Activated naive CD4-positive, alpha-beta T cell (primary cell): ENCODE measurements at places on chromosomes 7 and 10.

GRCh38 chr10:10498781-10499180 lies 518.9 kb upstream of the CELF2 start:
- no peak for DNase-seq

GRCh38 chr7:74297516-74298233 lies 8.5 kb downstream of the CLIP2 start:
- no peak for DNase-seq

DNA sequence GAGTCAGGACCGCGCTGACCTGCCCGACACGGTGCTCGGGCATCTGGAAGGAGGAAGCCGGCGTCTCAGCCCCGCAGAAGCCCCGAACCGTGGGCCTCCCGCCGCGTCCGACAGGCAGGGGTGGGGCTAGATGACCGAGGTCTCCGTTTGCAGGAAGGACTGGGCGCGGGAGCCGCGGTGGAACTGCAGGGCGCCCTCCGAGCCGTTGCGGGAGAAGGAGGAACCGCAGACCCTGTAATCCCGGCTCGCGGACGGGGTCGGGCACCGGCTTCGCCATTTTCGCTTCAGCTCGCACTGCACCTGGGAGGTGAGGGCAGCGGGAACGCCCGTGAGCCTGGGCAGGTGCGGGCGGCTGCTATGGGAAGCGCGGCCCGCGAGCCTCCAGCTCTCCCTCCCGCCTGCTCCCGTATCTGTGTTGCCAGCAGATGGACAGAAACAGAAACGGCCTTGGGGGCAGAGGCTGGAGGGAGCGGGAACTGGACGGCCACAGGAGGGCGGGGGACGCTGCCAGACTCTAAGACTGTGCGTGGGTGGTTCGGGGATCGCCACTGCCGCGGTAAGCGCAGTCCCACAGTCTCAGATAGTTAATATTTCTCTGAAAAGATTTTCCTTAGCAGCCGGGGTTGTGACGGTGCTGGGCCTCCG lies 114.1 kb downstream of the VIPR2 start:
- DNase-seq = no peak

DNA sequence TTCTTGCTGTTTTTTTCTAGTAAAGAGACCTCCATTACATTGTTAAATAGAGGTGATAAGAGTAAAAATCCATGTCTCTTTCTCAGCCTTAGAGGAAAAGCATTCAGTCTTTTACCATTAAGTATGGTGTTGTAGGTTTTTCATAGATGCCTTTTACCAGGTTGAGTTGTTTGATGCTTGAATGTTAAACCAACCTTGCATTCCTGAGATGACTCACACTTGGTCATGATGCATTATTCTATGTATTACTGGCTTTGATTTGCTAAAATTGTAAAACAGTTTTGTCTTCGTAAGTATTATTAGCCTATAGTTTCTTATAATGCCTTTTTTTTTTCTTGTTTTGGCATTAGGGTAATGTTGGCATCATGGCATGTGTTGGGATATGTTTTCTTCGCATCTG lies 90.0 kb downstream of the ANKRD61 start:
- DNase-seq = no peak

DNA sequence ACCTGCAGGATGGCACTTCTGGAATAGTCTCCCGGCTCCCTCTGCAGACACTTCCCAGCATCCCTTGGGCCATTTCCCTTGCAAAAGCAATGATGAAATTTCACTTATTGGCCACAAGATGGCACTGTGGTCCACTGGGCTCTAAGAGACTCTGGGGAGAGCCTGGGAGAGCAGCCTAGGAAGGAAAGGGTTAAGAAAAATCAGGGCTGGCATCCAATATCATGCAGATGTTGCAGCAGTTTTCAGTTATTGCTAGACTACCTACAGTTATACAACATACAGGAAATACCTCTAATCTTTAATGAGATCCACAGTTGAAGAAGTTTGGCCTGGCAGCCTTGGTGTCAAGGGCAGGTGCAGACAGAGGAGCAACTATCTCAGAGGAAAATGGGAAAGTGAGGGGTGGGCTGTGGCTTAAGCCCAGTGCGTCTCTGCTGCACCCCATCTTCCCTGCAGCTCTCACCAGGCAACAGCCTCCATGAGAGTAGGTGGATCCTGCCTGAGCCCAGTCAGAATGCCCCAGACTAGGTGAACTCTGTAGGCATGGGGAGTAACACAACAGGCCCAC lies 100.2 kb upstream of the PRSS58 start:
- no peak for DNase-seq

DNA sequence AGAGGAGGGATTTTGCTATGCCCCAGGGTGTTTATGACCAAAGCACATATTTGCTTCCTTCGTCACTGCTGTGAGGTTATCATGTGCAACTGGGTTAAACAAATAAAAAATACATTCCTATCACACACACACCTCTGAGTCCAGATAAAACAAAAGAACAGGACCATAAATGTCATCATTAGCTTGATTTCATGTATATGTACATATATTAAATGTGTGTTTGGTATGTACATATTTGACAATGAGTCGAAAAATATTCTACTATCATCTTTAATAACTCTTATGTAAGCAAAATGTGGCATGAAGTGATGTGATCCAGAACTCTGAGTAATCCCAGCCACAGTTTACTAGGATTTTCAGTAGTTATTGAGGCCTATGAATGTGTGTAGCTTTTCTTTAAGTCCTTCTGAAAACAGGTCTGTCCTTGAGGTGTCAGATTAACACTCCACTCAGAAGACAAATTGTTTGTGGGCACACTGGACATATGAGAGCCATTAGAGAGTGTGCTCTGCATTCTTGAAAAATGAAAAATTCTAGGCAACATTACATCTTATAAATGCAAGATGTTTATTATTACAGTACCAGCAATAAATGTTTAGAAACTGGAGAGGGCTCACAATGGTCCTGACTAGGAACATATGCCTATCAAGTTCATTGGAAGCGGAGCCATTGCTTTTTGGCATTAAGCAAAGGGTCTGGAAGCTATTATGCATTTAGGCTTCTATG lies 335.1 kb upstream of the SEMA3A start:
- no peak for DNase-seq

DNA sequence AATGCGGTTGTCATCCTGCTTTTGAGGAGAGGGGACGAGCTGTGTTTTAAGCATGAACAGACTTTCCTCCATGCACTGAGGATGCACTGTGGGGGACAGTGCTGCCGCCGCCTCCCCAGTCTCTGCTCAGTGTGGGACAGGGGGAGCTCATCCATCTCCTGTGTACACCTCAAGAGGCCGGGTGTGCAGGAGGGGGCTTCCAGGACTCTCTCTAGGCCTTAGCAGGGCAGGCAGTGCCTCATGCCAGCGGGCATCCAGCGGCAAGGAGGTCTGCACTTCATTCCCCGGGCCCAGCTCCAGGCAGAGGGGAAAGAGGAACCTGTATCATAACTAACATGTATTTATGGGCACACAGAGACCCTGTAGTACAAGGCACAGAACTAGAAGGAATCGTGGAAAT lies 89.7 kb downstream of the DIP2C start:
- DNase-seq = no peak

GRCh38 chr10:72316748-72317435 lies 37.8 kb downstream of the DNAJB12 start:
- no peak for DNase-seq

DNA sequence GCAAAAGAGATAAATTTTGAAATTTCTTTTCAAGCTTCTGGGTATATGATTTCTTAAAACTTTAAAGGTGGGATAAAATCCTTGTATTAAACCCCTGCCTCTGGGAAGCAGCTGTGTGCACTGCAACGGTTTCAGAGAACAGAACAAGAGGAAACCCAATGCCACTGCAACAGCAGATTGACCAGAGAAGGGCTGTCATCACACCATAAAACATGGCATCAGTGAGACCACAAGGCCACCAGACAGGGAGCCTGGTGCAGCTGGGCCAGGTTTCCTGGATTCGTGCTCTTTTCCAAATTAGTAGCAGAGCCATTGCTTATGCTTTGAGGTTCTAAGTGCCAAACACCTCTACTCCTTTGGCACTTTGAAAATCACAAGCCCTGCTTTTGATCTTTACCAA lies 152.4 kb downstream of the PRPF18 start:
- no peak for DNase-seq

GRCh38 chr7:81491573-81491972 lies 278.3 kb downstream of the HGF start:
- no peak for DNase-seq

- no peak for DNase-seq
Observed at GRCh38 chr7:51102828-51103227, 213.8 kb downstream of the COBL start.

DNA sequence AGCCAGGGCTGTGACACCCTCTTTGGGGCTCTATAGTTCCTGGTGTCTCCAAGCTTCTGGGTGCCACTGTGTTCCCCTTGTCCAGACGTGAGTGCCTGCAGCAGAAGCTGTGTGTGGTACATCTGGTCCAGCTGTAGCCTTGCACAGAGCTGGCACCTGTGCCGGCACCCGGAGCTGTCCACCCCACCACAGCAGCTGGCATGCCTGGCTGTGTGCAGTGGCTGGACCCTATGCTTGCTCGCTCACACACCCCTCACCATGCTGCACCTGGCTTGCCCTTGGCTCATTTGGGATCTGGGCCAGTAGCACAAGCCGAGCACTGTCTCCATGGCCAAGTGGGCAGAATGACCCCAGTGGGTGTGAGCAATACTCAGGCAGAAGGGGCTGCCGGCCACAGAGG lies 10.6 kb downstream of the DNAJB9 start:
- no peak for DNase-seq

GRCh38 chr7:78253850-78254725 lies 455.5 kb downstream of the PHTF2 start:
- no peak for DNase-seq

DNA sequence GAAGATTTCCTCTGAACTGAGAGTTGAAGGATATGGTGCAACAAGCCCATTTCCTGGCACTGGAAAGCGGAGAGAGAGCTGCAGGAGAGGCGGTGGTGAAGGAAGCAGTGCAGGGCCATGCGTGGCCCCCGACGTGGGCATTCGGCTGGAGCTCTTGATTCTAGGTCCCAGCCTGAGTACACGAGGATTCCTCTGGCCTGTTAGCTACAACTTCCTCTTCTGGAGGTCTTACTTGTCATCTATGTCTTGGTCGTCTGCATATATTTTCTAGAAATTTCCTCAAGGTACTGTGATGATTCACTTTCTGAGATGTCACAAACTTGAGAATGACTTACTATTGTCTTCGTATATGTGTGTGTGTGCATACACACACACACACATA lies 59.2 kb upstream of the JAZF1 start:
- DNase-seq = no peak

- no peak for DNase-seq
Observed at GRCh38 chr10:4790922-4791321, 35.1 kb upstream of the AKR1E2 start.

- DNase-seq = peak; percentile 9
Observed at GRCh38 chr10:30433306-30433729, 666 bp upstream of the MAP3K8 start.

- no peak for DNase-seq
Observed at GRCh38 chr10:58475322-58476277, 37.1 kb upstream of the BICC1 start.

GRCh38 chr10:53697038-53697437 lies 924.5 kb upstream of the MBL2 start:
- DNase-seq = no peak

GRCh38 chr10:78973901-78974616 lies 94.7 kb upstream of the ZMIZ1 start:
- DNase-seq = no peak

GRCh38 chr7:31327071-31327470 lies 13.5 kb downstream of the NEUROD6 start:
- DNase-seq = no peak

DNA sequence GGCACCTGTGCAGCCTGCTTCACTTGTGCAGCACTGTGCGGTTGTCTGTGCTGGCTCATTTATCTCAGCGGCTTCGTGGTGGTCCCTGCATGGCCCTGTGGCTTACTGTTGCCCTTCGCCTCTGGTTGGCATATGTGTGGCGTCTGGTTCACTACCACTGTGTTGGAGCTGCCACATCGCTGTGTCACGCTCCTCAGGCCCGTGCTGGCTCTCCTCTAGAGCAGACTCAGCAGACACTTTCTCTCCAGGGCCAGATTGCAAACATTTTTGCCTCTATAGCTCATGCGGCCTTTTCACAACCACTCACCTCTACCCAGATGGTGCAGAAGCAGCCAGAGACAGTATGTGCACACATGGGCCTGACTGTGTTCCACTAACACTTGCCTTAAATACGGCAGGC lies 37.9 kb downstream of the PPP2R2D start:
- DNase-seq = no peak

DNA sequence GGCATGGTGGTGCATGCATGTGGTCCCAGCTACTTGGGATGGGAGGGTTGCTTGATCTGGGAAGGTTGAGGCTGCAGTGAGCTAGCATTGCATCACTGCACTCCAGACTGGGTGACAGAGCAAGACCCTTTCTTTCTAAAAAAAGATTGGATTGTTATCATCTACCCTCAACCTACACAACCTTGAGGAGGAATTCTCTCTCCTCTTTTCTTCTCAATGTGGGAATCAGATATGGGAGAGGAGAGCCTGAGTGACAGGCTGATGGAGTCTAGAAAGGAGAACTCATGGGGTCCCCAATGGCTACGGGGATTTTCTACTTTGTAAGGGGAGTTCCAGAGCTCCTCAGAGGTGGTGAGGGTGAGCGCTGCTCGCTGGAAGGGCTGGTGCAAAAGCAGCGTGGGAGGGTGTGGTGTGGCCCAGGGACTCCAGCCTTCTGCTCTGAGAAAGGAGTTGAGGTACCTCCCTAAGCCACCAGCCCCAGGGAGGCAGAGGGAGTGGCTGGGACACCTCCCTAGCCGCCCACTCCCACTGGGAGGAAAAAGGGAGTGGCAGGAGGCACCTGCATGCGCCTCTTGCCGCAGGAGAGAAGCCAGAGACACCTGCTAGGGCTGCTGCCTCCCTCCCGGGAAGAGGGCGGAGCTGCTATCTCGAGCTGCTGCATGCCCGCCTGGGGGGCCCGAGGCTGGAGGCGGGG lies 48.4 kb downstream of the GATA3 start:
- no peak for DNase-seq
